ENCODE measurements at places on chromosomes 2 and 18. TPM values are rescaled to one million over a fixed set of nuclear protein-coding genes. Genes with fewer than 3 reads are reported as not detected.

POMC gene
- polyA plus RNA-seq, result 3.4 TPM

FABP1 gene
- 3.8 TPM for polyA plus RNA-seq

RAB17 gene
- polyA plus RNA-seq, result 83.8 TPM

TAF1B gene
- 6.4 TPM for polyA plus RNA-seq

WIPF1 gene
- 22.3 TPM for polyA plus RNA-seq

DCC gene
- polyA plus RNA-seq, result not detected

CDK15 gene
- polyA plus RNA-seq, result 2.9 TPM

REG3G gene
- not detected for polyA plus RNA-seq

RAPH1 gene
- 3.5 TPM for polyA plus RNA-seq

ITPRIPL1 gene
- 0.78 TPM for polyA plus RNA-seq

STPG4 gene
- not detected for polyA plus RNA-seq

IL36RN gene
- 1.8 TPM for polyA plus RNA-seq

WDR35 gene
- polyA plus RNA-seq, result 1.7 TPM

LYPD1 gene
- 3.7 TPM for polyA plus RNA-seq

VAMP8 gene
- polyA plus RNA-seq, result 435 TPM

SERPINB4 gene
- polyA plus RNA-seq, result 0.46 TPM

STAT4 gene
- 0.75 TPM for polyA plus RNA-seq

SERPINB11 gene
- not detected for polyA plus RNA-seq

PID1 gene
- 41.1 TPM for polyA plus RNA-seq

GAD1 gene
- polyA plus RNA-seq, result 0.38 TPM

AQP12A gene
- polyA plus RNA-seq, result not detected

RIT2 gene
- not detected for polyA plus RNA-seq

C2orf92 gene
- polyA plus RNA-seq, result 3.1 TPM

OR6B3 gene
- not detected for polyA plus RNA-seq

NR4A2 gene
- 4.7 TPM for polyA plus RNA-seq

MARCHF4 gene
- polyA plus RNA-seq, result 0.10 TPM

IHH gene
- polyA plus RNA-seq, result 6.4 TPM

LIMS2 gene
- polyA plus RNA-seq, result 94.1 TPM

SKOR2 gene
- not detected for polyA plus RNA-seq

PSMA8 gene
- polyA plus RNA-seq, result 0.10 TPM

GREB1 gene
- polyA plus RNA-seq, result 1.5 TPM

PTPN4 gene
- 3.5 TPM for polyA plus RNA-seq

LOXL3 gene
- 1.1 TPM for polyA plus RNA-seq

LYG1 gene
- polyA plus RNA-seq, result 3.7 TPM

TNFAIP6 gene
- 6.0 TPM for polyA plus RNA-seq

SH3RF3 gene
- 2.3 TPM for polyA plus RNA-seq

G6PC2 gene
- not detected for polyA plus RNA-seq

ABCG5 gene
- polyA plus RNA-seq, result not detected

RTTN gene
- polyA plus RNA-seq, result 2.8 TPM

MAP3K20 gene
- 14.7 TPM for polyA plus RNA-seq

MC4R gene
- not detected for polyA plus RNA-seq

RNU2-63P gene
- polyA plus RNA-seq, result not detected

ARL4C gene
- polyA plus RNA-seq, result 7.6 TPM

CNTNAP5 gene
- polyA plus RNA-seq, result not detected

MOCOS gene
- polyA plus RNA-seq, result 2.5 TPM

SCN2A gene
- 0.06 TPM for polyA plus RNA-seq
